ENCODE measurements at places on chromosomes 16 and 17. TPM values are rescaled to one million over a fixed set of nuclear protein-coding genes. Genes with fewer than 3 reads are reported as not detected.

DNA sequence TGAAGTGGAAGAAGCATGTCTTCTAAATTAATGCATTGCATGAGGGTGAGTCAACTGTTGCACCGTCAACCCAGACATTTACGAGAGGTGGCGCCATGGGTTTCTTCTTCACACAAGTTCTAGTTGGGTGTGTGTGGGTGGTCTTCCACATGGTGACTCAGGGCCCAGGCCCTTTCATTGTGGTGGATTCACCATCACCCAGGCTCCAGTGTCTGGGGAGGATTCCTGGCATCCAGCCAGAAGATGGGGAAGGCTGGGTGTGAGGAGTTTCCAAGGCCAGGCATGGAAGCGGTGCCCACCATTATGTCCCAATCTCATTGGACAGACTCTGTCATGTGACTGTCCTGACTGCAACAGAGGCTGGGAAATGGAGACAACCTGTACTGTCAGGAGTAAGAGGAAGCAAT is 21.4 kb upstream of the JPH3 start:
- no peak overlapping the region for H3K27ac ChIP-seq
- H3K36me3 ChIP-seq: no peaks in the 10 kb centered on the region
- H3K4me1 ChIP-seq: peaks cover 32% of the 10 kb centered on the region
- peaks cover 38% of the 10 kb centered on the region for H3K27me3 ChIP-seq
- no peak overlapping the region for H3K4me3 ChIP-seq
- DNase-seq: peak; percentile 9

GRCh38 chr17:73224663-73225305 is 31.9 kb downstream of the COG1 start:
- DNase-seq: no peak
- no peak overlapping the region for H3K4me3 ChIP-seq
- H3K36me3 ChIP-seq: peaks cover 6% of the 10 kb centered on the region
- H3K27me3 ChIP-seq: no peaks in the 10 kb centered on the region
- H3K4me1 ChIP-seq: peaks cover 52% of the 10 kb centered on the region

WNT9B gene
- total RNA-seq: not detected

ORC6 gene
- not detected for total RNA-seq

DNA sequence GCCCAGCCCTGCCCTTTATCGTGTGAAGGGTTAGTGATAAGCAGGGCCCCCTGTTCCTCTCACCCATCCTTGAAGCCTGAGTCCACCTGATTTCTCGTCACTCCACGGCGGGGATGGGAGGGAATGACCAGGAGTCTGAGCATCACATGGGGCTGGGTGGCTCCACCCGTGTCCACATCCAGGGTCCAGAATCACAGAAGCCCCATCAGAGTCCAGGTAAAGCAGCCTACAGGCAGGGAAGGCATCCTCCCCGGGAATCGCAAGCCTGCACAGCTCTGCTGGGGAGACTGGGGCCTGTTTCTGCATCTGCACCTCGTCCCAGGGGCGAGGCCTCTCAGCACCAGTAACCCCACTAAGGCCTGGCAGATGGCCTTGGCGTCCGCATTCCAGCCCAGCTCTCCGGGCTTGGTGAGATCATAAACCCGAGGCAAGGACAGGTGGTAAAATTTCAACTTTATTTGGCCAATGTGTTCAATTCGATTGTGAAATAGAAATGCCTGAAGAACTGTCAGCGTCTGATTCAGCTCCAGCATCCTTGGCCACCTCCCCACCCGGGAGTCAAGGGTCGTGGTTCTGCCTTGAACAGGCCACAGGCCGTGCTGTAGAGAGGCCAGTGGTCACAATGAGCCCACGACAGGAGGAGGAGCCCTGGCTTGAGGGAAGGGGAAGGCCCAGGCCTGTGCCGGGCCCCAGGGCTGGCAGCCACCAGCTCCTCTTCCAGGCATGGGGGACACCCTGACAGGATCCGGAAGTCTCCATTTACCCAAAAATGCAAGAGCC is 8.1 kb upstream of the PPP1R27 start:
- H3K4me3 ChIP-seq: no peak overlapping the region
- H3K4me1 ChIP-seq: peaks cover 5% of the 10 kb centered on the region
- no peaks in the 10 kb centered on the region for H3K27me3 ChIP-seq
- DNase-seq: no peak

GRCh38 chr16:5607169-5607568 is 509.6 kb upstream of the EEF2KMT start:
- no peaks in the 10 kb centered on the region for H3K27me3 ChIP-seq
- H3K4me1 ChIP-seq: no peaks in the 10 kb centered on the region
- no peak for DNase-seq
- H3K36me3 ChIP-seq: no peaks in the 10 kb centered on the region
- no peak overlapping the region for H3K4me3 ChIP-seq
- no peak overlapping the region for H3K27ac ChIP-seq

RPL26 gene
- total RNA-seq: 3,830 TPM

FOXF1 gene
- total RNA-seq: 26.3 TPM

GRCh38 chr16:56309008-56309407 is 116.3 kb downstream of the AMFR start:
- H3K4me1 ChIP-seq: peaks cover 8% of the 10 kb centered on the region
- H3K27ac ChIP-seq: no peak overlapping the region
- no peak overlapping the region for H3K4me3 ChIP-seq
- H3K36me3 ChIP-seq: no peaks in the 10 kb centered on the region
- H3K27me3 ChIP-seq: no peaks in the 10 kb centered on the region
- no peak for DNase-seq

SLC13A5 gene
- not detected for total RNA-seq

DNA sequence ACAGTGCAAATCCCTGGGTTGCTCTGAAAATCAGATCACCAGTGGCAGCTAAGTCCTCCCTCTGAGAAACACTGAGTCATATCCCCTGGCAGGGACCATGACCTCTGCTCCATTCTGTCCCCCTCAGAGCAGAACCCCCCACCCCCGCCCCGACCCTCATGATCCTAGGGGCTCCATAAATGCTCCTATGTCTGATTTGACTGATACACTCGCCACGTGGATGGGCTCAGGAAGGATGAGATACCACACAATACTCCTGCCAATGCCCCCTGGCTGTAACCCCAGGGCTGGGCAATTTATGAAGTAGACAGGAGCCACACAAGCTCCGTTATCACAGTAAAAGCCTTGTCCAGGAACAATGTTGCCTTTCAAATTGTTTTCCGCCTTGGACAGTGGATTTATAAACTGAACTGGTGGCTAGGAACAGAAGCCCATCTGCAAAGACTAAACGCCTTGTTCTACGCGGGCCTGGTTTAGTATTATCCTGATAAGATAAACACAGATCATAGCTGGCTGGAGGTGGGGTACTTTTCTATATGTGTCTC is 394.8 kb downstream of the SLC39A11 start:
- H3K27me3 ChIP-seq: no peaks in the 10 kb centered on the region
- no peak overlapping the region for H3K4me3 ChIP-seq

CCDC78 gene
- 1.3 TPM for total RNA-seq

- H3K27me3 ChIP-seq: no peaks in the 10 kb centered on the region
- H3K4me3 ChIP-seq: no peak overlapping the region
- no peak for DNase-seq
- H3K27ac ChIP-seq: no peak overlapping the region
- no peaks in the 10 kb centered on the region for H3K36me3 ChIP-seq
- no peaks in the 10 kb centered on the region for H3K4me1 ChIP-seq
Observed at GRCh38 chr16:83100679-83101078, 473.9 kb downstream of the CDH13 start.

TMEM106A gene
- 46.5 TPM for total RNA-seq

DNA sequence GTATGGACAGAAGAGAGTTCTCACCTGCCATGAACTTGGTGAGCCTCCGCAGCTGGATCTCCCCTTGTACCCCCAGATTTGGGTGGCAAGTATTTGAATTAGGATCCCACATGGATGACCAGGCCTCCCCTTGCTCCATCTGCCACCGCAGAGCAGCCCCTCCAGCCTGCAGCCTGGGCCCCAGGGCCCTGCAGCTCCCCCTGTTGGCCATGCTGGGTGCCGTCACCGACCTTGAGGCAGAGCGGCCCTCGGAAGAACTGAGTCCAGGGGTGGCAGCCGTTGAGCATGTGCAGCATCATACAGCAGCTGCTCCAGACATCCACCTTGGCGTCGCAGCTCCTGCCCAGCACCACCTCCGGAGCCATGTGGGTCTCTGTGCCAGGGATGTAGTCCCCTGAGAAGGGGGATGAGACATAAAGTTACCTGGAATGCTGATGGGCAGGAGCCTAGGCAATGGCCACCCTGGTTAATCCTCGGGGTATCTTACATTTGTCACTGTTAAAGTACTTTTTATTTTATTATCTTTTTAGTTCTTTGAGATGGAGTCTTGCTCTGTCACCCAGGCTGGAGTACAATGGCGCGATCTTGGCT is 9.0 kb upstream of the SPATA32 start:
- no peaks in the 10 kb centered on the region for H3K4me1 ChIP-seq
- H3K27ac ChIP-seq: no peak overlapping the region
- peaks cover 88% of the 10 kb centered on the region for H3K36me3 ChIP-seq
- H3K27me3 ChIP-seq: no peaks in the 10 kb centered on the region

DNA sequence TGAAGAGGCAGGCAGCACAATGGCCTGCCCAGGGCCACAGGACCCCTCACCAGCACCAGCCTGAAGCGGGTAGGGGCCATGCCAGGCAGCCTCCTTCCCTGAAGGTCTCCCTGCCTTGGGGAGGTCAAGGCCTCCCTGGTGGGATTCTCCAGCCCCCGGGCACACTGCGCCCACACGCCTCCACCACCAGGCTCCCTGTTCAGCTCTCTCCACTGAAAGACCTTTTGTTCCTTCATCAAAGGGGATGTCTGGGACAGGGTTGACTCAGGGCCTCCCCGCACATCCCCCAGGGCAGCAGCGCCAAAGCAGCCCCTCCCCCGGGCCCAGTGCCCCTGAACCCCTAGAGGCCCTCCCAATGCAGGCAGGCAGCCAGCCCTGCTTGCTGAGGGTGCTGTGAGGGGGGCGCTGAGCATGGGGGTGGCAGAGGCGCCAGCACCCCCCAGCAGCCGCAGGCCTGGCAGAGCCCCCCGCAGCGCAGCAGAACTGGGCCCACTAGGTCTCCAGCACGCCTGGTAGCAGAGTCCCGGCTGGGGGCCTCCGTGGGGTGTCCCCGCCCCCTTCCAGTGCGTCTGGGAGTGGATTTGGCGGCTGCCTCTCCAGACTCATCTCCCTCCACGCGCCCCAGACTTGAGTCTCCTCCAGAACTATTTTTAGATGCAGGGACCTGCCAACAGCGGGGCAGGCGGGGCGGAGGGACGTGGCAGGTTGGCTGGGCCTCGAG is 13.1 kb downstream of the BCAR1 start:
- H3K4me3 ChIP-seq: peak overlapping the region; percentile 24
- peak; percentile 77 for DNase-seq
- H3K4me1 ChIP-seq: peaks cover 84% of the 10 kb centered on the region
- no peaks in the 10 kb centered on the region for H3K27me3 ChIP-seq
- H3K36me3 ChIP-seq: peaks cover 88% of the 10 kb centered on the region
- H3K27ac ChIP-seq: peak overlapping the region; percentile 81

- H3K4me3 ChIP-seq: peak overlapping the region; percentile 99
- peak; percentile 68 for DNase-seq
- peaks cover 24% of the 10 kb centered on the region for H3K4me1 ChIP-seq
- H3K36me3 ChIP-seq: peaks cover 32% of the 10 kb centered on the region
- H3K27me3 ChIP-seq: no peaks in the 10 kb centered on the region
Observed at GRCh38 chr16:71846431-71846830, 655 bp downstream of the ATXN1L start.

DNA sequence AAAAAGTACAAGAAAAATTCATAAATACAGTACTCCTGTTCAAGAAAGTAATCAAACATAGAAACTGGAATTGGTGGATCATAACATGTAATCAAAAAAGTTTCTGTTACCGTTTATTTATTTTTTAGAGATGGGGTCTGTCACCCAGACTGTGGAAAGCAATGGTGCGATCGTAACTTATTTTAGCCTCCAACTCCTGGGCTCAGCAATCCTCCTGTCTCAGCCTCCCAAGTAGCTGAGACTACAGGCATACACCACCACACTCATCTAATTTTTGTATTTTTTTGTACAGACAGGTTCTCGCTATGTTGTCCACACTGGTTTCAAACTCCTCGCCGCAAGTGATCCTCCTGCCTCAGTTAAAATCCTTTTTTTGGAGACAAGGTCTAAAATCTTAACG is 22.5 kb downstream of the ARHGAP17 start:
- H3K4me3 ChIP-seq: no peak overlapping the region
- no peaks in the 10 kb centered on the region for H3K27me3 ChIP-seq
- DNase-seq: no peak

DNA sequence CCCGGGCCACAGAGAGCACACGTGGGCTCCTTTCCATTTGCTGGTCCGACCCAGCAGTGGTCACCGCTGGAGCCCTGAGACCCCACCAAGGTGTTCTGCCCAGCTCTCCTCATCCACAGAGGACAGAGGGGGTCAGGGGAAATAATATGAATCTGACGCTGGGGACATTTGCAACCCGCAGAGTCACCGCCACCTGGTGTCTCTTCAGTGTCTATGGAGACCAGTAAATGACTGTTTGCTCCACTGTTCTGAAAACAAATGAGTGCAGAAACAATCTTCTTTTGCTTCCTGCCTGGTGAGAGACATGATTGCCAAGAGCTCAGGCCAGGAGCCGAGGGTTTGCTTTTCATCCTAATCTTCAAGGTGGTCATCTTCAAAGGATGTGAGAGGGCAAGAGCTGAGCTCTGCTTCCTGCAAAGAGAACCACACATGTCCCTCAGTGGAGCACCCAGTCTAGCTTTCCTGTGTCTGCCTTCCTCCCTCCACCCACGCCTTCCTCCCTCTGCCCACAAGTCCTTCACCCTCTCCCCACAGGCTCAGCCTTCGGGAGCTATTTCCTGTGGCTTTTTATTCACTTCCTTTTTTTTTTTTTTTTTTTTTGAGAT is 14.7 kb upstream of the KLHDC4 start:
- H3K4me3 ChIP-seq: no peak overlapping the region
- H3K27ac ChIP-seq: peak overlapping the region; percentile 48
- no peaks in the 10 kb centered on the region for H3K27me3 ChIP-seq
- peaks cover 32% of the 10 kb centered on the region for H3K4me1 ChIP-seq
- peak; percentile 34 for DNase-seq

TLK2 gene
- 38.2 TPM for total RNA-seq

TNP2 gene
- not detected for total RNA-seq

CSH2 gene
- total RNA-seq: not detected

DNA sequence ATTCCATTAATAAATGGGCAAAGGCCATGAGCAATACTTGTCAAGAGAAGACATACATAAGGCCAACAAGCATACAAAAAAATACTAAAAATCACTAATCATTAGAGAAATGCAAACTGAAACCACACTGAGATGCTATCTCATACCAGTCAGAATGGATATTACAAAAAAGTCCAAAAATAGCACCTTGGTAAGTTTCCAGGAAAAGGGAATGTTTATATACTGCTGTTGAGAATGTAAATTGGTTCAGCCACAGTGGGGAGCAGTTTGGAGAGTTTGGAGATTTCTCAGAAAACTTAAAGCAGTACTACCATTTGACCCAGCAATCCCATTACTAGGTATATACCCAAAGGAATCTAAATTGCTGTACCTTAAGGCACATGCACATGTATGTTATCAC is 467.7 kb downstream of the CDH11 start:
- no peaks in the 10 kb centered on the region for H3K36me3 ChIP-seq
- no peaks in the 10 kb centered on the region for H3K27me3 ChIP-seq

- H3K27me3 ChIP-seq: no peaks in the 10 kb centered on the region
- H3K27ac ChIP-seq: peak overlapping the region; percentile 43
- no peak overlapping the region for H3K4me3 ChIP-seq
- no peaks in the 10 kb centered on the region for H3K4me1 ChIP-seq
- DNase-seq: peak; percentile 68
Observed at GRCh38 chr16:23433261-23433920, 19.6 kb downstream of the COG7 start.
